ENCODE measurements at places on chromosomes 7 and 10.
A peak's percentile ranks its signal among the peaks of the same experiment; 100 is the strongest.

DNA sequence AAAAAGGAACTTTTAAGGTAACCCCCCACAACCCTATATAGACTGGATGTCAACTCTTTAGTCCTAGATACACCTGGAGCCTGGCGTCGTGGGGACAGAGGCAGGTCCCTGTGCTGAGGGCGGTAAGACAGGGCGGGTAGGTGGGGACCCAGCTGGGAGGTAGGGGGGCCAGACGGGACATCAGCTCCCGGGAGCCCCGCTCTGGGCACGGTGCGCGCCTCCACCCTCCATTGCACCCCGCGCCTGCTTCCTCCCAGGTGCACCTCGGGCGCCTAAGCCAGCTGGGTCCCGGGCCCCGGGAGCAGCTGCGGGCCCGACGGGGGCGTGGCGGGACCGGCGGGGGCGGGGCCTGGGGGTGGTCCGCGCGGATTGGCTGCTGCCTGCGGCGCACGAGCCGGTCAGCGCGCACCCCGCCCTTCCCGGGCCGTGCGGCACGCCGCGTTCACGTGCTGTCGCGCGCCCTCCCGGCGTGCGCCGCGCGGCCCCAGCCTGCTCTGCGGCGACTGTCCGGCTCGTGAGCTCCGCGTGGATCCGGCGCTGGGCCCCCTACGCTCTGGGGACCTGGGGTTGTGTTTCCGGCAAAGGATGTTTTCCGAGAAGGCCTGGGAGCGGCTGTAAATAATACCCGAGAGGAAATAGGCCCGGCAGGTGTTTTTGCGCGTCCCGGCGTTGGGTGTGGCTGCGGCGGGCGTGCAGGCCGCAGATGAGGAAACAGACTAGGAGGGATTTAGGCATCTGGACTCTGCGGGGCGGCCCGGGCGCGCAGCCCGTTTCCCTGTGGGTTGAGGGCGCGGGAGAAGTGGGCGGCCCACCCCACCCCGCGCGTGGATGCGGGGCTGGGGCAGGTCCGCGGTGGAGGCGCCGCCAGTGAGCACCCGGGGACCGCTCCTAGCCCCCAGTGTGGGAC lies 39.1 kb upstream of the PFKFB3 start:
- DNase-seq = peak; percentile 94

GRCh38 chr10:63007112-63007511 lies 126.0 kb upstream of the NRBF2 start:
- peak; percentile 23 for DNase-seq

- DNase-seq = no peak
These were observed 282.8 kb downstream of the GPR158 start for GRCh38 chr10:25457552-25457951.

DNA sequence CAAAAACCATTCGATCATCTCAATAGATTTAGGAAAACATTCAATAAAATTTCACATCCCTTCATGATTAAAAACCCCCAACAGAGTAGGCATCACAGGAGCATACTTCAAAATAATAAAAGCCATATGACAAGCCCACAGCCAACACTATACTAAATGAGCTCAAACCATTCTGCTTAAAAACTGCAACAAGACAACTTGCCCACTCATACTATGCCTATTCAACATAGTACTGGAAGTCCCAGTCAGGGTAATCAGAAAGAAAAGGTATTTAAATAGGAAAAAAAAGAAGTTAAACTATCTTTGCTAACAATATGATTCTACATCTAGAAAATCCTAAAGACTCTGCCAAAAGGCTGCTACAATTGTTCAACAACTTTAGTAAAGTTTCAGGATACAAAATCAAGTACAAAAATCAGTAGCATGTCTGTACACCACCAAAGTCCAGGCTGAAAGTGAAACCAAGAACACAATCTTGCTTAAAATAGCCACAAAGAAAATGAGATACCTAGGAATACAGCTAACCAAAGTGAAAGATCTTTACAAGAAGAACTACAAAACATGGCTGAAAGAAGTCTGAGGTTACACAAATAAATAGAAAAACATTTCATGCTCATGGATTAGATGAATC lies 882.6 kb downstream of the GRM8 start:
- DNase-seq = no peak

GRCh38 chr7:159051916-159052315 lies 92.8 kb downstream of the VIPR2 start:
- DNase-seq = no peak
